ENCODE measurements at places on chromosomes 2 and 18. TPM values are rescaled to one million over a fixed set of nuclear protein-coding genes. Genes with fewer than 3 reads are reported as not detected.

Gene LAPTM4A
- total RNA-seq = 25.5 TPM

Gene LIMS1
- 70.0 TPM for total RNA-seq

DNA sequence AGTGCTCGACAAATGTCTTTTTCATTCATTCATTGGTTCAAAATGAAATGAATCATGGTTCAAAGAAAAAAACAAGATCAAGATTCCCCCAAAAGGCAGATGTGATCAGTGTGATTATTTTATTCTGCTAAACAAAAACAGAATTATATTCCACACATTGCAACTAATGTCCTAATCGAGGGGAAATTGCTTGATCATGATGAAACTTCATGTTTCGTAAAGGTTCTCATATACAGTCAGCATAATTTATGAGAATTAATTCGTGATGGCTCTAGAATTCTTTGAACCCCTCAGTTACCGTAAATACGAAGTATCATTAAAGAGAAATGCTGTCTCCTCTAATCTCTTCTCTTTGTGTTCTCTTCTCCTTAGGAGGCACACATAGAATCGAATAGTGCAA, 42.1 kb upstream of the MBOAT2 start:
- no peak for DNase-seq

- no peak for DNase-seq
Measured at GRCh38 chr18:45175511-45175910, 439.8 kb upstream of the SLC14A2 start.
